ENCODE measurements at places on chromosomes 6 and 20.

DNA sequence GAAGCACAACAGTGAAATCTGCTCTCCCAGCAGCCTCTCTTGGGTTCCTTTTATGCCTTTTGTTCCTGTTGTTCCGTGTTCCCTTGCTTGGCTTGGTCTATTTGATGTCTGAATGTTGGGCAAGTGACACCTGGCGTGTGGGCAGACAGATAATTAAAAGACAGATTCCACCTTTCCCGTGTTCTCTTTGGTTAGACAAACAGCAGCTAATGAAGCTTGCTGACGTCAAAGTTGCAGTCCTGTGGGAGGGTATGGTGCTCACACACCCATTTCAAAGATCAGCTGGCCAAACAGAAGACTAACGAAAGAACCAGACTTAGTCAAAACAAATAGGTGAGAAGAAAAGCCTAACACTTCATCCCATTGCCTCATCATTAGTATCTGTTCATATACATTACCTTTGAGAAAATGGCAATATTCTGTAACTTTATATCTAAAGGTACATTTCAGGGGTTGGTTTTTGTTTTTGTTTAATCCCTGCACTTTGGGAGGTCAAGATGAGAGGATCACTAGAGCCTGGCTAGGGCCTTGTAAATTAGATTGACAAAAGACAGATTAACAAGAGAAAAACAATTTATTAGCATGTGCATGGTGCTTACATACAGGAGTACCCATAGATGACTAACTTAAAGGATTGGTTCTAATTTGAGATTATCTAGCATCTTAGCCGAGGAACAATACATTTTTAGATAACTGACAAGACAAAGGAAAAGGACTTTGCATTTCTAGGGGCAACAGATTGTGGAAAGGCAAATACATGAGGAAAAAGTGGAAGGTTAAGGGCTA is 48.9 kb upstream of the TNFRSF21 start:
- DNase-seq: no peak

DNA sequence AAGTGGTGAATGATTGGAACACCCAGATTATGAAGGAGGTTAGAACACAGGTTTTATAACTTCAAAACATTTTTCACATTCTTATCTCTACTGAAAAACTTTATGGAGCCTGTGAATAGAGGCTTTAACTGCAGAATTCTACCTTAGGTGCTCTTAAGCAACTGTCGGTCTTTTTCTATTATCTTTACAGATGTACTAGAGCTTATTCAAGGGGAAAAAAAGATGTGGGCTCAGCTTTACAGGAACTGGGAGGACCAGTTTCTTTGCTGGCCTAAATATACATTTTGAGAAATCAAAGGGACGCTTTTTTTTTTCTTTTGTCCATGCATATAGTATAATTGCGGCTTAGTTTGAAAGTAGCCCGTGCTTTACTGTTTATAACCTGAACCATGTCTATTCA is 58.9 kb downstream of the UST start:
- no peak for DNase-seq

DNA sequence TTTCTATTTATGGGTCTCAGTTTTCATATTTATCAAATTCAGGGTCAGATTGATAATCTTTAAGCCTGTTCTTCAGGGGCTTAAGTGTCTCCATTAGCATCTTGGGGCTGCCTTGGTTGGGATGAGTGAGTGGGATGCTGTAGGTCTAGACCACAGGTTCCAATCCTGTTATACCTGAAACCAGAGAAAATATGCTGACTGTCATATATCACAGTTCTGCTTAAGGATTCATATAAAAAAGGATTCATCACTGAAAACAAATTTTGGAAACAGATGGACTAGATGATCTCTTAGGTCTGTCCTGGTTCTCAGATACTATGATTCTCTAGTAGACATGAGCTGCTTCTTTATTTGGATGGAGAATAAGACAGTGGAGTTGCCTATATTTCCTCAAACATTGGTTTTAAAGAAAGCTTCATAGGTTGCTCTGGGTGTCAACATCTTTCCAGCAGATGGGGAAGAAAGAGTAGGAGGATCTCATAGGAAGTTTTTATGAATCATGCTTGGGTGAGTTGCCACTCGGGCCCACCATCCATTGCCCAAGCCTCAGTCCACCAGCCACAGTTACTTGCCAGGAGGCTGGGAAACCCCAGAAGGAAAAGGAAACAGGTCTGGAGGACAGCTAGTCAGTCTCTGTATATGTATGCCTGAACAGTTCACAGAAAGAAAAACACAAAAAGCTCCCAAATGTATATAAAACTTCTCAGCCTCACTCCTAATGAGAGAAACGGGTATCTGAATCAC is 42.9 kb upstream of the MAP7 start:
- no peak for DNase-seq

DNA sequence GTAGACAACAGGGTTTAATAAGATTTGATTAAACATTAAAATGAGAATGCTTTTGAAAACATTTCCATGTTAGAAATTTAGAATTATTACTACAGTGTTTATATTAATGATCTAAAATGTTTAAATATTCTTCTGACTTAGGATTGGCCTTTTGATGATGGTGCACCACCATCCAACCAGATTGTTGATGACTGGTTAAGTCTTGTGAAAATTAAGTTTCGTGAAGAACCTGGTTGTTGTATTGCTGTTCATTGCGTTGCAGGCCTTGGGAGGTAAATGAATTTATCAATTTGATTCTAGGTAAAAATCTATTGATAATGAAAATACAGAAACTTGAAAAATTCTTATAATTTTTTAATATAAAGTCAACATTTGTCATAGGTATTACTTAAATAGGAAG is 6.5 kb downstream of the LOC128125822 start:
- DNase-seq: no peak

DNA sequence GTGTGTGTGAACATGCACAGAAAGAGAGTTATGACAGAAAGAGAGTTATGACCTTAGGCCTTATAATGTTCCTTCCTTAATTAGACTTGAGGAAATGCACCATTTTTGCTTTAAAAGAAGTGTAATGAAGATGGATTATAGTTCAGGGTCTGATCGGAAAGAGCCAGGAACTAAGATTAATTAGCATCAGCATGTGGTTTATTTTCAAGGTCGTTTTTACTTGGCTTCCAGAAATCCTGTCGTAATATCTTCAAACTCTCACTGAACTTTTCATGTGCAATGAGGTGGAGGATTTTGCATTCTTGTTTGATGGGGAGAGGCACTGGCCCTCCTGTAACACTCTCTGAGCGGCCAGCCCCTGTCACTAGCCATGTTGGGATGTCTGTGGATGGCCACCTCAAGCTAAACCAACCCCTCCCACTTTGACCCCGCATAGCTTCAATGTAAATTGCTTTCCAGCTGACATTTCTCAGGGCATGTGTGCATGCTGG is 116.8 kb downstream of the CDC5L start:
- no peak for DNase-seq

- DNase-seq: peak; percentile 8
Measured at GRCh38 chr6:52155791-52156576, 30.2 kb upstream of the IL17A start.
